ENCODE measurements at places on chromosomes 11 and 22.

DNA sequence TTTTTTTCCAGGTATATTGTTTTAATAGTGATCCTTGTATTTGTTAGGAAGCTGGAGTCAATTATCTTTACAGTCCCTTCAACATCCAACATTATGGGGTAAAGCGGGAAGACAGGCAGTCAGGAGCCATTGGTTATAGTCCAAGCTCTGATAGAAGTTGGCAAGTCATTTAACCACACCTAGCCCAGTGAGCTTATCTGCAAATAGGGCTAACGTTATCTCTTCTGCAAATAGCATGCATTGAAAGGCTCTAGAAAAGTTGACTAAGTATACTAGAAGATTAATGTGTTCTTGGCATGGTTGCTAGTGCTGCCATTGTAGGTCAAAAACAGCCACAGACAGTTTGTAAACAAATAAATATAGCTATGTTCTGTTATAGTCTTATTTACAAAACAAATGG is 520.7 kb downstream of the OPCML start:
- DNase-seq: no peak

DNA sequence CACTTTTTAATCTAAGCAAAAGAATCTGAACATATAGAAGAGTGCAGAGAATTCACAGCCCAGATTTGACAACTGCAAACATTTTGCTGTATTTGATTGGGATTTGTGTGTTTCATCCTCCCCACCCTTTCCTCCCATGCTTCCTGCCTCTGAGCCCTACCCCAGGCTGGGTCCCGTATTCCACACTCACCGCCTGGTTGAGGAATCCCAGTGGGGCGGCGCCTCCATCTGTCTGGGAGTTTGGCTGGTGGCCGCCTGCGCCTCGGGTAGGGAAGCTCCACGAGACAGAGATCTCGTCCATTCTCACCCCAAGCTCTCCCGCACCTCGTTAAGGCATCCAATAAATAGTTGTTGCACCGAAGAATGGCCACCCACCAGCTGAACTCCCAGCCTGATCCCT is 105.9 kb upstream of the SLC22A12 start:
- no peak for DNase-seq

DNA sequence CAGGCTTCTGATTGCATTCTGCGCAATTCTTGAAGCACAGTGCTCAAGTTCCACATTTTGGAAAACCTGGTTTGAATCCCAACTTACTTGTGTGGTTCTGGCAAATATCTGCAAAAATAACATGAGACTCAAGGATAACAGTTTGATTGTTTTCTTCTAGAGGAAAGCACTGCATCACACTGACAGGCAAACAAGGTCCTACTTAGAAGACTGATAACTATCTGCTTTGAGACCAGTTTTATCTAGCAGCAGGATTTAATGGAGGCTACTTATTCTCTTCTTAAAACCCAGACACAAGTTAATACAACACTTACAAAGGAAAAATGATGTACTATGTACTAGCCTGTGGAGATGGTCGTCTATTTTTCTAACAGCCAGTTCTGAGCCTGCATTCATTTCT is 41.4 kb downstream of the RIC3 start:
- no peak for DNase-seq

DNA sequence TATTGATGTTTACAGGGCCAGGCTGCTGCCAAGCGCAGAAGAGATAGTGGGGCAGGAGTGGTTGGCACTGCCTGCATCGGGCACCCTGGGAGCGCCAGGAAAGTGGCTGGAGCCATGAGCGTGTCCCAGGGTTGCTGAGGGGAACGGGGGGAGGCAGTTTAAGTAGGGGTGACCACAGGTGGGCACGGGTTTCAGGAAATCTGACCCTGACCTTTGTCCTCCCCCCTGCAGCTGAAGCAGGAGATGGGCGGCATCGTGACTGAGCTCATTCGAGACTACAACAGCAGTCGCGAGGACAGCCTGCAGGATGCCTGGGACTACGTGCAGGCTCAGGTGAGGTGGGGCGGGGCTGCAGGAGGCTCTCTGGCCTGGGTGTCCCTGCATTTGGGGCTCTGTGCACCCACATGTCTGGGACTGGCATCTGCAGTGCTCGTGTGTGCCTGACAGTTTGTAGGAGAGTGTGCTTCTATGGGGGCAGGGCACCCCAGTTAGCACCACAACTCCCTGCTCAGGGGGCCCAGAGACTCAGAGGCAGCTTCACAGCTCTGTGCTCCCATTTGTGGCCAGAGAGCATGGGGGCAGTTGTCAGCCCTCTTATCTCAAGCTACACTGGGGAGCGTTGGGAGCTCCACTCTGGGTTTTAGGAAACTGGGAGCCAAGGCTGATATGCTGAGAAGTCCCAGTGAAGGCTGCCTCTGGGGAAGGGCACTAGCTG is 49.7 kb downstream of the CD82 start:
- DNase-seq: no peak

DNA sequence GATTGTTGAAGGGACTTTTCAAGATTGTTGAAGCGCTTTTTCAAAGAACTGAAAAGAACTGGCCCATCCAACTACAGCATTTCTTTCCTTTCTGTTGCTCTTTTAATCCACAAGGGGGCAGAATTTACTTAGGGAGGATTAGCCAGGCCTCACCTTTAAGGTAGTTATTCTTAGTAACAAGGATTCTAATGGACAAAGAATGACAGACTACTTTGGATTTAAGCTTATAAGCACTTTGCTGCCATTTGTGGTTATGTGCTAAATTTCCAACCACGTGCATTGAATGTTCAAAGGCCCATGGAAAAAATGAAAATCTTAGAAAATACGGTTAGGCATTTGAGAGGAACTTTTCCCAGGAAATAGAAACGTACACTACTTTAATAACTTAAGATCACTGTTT is 49.5 kb upstream of the HSPA8 start:
- no peak for DNase-seq

DNA sequence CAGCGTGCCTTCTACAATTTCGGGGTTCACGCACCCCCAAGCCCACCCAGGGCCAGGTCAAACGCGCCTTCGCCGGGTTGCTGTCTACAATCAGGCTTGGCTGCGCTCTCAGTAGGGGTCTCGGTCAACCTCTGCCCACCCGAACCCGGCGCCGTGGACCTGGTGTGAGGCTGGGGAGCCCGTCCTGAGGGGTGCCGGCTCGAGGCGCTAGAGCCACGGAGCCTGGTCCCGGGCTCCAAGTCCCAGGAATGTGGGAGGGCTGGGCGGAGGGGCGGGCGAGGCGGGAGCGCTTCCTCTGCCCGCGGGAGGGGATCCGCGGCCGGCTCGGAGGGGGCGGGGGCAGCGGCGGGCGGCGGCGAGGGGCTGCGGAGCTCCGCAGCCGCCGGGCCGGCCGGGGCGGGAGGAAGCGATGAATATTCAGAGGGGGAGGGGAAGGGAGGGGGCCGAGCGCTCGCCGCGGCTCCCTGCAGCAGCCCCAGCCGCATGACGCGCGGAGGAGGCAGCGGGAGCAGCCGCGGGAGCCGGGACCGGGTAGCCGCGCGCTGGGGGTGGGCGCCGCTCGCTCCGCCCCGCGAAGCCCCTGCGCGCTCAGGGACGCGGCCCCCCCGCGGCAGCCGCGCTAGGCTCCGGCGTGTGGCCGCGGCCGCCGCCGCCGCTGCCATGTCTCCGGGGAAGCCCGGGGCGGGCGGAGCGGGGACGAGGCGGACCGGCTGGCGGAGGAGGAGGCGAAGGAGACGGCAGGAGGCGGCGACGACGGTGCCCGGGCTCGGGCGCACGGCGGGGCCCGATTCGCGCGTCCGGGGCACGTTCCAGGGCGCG is at the start of gene PTPRJ:
Gene PTPRJ (plus strand): TSS at position 472 of the 819 bp plus-strand sequence. CDS start 354 bp downstream, outside the sequence.
- peak; percentile 64 for DNase-seq

DNA sequence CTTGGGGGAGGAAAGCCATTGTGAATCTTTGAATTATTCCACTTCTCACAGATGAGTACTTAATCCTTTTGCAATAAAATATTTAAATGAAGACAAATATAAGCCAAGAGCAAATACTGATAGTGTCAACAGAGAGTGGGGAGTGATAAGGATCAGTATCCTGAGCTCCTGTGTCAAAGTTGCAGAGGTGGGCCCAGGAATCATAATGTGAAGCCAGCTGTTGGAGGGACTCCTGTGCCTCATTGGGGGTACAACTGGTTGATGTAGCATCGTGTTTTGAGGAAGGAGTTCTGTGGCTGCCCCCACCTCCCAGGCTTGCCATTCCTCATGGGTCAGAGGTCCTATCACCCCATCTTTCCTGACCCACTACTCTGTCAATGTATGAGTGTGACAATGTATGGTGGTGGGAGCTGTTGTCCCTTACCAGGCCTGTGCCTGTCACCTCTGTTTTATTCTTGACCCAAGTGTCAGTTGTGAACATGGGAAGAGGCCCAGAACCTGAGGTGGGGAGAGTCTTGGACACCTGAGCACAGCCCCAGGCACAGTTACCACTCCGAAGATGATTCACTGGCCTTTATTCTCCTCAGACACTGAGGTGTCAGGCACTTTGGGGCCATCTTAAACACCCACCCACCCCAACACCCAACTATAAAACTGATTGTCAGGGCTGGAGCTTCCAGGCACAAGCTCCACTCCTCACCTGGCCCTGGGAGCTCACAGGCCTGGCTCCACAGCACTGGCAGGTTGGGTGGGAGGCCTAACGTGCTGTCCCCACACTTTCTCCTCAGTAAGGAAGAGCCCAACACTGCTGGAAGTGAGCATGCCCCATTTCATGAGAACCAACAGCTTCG is 38.4 kb downstream of the KCNQ1OT1 start:
- no peak for DNase-seq

- no peak for DNase-seq
These were observed 132.4 kb downstream of the TENM4 start for GRCh38 chr11:79308429-79308828.

Measured in stimulated activated CD4-positive, alpha-beta T cell treated with anti-CD3 and anti-CD28 coated beads, Interleukin-2, amount 100 ng/mL, for 24 hours (primary cell).